Activated CD4-positive, alpha-beta T cell treated with anti-CD3 and anti-CD28 coated beads, Interleukin-2, amount 10 ng/mL, durations not matched to agents 7 days and 5 days (primary cell): ENCODE measurements at places on chromosomes 7 and 10.

DNA sequence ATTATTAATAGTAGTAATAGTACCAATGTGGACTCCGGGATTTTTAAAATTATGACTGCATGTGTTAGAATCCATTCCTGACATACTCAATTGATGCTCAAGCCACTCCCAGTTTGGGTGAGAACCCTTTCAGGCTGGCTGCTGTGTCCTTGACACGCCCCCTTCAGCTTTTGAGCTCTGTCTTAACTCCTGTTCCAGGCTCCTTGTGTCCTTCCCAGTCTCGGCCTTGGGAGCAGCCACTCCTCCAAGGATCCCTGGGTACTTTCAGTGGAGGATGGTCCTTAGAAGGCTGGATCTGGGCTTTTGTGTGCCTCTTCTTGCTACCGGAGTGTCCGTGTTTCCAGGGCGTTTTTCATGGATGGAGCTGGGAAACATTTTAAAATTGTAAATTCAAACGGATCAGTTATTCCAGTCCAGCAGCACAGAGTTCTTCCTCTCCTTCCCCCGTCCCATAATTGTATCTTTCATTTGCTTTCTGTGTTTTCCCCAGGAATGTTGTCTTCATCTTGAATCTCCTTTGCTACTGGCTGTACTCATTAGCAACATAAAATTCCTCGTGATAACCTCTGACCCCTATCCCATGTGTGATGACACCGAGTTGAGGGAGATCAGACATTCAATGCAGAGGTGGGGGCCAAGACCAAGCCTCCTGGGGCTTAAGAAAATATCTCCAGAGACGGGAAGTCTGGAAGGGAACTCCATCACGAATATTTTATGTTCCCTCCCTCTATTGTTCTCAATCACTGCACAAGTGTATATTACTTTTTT, 40.0 kb upstream of the PFKFB3 start:
- no peak for DNase-seq

DNA sequence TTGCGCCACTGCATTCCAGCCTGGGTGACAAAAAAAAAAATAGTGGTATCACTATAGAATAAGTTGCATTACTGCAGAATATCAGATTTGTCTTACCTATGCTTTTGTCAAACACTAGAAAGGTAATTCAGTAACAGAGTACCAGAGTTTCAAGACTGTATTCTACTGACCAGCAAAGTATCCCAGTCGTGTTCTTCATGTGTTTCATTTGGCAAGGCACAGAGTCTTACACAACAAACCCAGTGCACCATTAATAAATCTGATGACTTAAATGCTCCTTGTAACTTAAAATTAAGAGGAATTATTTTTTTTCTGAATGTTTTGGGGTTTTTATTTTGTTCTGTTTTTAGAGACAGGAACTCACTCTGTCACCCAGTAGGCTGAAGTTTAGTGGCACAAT, 34.4 kb upstream of the PBLD start:
- DNase-seq, result no peak

- peak; percentile 82 for DNase-seq
Measured at GRCh38 chr7:5699467-5700384, 81.7 kb downstream of the RNF216 start.

GRCh38 chr10:12681252-12681651, 320.3 kb downstream of the CCDC3 start:
- DNase-seq, result peak; percentile 28

DNA sequence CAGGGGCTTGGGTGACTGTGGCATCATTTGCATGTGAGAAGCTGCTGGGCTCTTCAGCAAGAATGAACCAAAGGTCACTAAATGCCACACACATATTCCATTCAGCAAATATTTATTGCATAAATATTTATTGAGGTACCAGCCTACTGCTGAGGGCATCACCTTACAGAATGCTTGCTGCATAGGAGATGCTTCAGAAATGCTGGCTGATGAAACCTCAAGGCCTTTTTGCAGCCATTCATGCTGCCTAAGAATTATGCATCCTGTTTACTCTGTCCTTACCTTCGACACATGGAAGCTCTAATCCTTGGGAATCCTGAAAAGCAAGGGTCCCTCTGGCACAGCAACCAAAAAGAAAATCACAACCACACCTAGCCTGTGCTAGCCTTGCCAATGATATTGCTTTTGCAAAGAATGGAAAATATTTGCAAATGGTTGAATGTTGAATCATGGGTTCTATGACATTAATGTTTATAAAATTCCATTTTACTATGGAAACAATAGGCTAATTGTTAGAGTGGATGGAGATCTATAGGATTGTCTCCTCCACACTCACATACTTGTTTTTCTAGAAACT, 79.6 kb downstream of the PCGF5 start:
- DNase-seq, result no peak

DNA sequence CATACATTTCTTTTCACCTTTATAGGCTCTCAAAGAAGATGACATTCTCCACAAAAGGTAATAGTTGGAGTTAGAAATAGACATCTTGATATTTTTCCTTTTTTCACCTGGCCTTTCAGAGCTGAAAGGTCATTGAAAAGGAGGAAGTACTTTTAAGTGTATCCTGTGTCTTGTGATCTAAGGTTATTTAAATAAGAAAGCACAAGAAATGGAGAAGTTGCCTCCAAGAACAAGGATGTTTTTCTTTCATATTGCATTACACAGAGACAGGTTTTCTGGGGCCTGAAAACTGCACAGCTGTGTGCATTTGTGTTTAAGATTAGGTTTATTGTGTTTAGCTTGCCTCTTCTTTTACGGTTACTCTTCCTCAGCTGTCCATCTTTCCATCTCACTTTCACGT, 103.4 kb upstream of the SEMA3D start:
- DNase-seq, result no peak

- no peak for DNase-seq
Measured at GRCh38 chr10:63205421-63205820, 72.3 kb downstream of the NRBF2 start.
